BJ (cell line): ENCODE measurements at places on chromosomes 5 and 9.

DNA sequence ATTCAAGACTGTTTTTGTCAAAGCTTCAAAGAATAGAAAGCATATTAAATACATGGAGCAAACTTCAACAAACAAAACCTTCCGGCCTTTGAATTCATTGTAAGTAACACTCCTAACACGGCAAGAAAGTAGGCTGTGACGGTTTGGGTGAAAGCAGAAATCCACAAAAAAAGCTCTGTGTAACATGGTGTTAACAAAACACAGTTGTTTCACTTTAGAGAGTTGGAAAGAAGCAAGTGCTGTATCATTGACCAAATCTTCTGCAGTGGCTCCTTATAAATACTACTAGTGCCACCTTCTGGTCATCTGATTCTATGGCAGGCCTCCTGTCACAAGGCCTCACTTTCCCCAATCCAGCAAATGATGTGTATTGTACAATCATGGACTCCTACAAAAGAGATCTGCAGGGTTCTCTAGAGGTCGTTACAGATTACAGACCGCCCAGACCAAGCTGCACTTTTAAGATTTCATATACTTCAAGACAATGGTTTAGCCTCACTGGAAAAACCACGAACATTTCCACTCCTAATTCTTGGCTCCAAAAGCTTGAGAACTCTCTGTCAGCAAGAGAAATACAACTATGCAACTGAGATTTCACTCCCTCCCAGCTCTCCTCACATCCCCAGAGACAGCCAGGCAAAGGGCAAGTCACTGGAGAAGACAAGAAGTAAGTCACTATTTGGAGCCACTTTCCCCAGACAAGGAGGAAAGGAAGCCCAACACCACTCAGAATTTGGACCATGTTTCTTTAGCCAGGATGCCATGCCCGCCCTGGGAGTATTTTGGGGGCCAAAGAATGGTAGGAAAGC lies 196.2 kb downstream of the DTWD2 start:
- DNase-seq = peak; percentile 24

- no peak for DNase-seq
Observed at GRCh38 chr9:30524311-30524710, 1860.1 kb upstream of the ACO1 start.

GRCh38 chr9:35172878-35173277 lies 11.1 kb downstream of the UNC13B start:
- DNase-seq = no peak

GRCh38 chr9:118273048-118273447 lies 568.8 kb downstream of the TLR4 start:
- DNase-seq = no peak

DNA sequence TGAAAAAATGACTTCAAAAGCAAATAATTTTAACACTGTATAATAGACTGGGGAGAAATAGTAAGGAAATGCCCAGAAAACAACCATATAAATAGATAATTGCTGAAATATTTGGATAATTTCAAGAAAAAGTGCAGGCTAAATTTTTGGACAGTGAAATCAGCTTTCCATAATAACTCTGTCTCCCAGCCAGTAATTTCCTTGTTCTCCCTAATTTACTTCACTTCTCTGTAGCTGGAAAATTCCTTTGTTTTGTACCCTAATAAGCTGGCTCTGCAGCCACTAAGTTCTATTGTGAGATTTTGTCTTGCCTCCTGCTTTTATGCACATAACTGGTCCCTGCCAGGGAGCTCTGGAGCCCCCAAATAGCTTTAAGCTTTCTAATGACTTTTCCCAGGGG lies 27.7 kb downstream of the PRDM6 start:
- no peak for DNase-seq

DNA sequence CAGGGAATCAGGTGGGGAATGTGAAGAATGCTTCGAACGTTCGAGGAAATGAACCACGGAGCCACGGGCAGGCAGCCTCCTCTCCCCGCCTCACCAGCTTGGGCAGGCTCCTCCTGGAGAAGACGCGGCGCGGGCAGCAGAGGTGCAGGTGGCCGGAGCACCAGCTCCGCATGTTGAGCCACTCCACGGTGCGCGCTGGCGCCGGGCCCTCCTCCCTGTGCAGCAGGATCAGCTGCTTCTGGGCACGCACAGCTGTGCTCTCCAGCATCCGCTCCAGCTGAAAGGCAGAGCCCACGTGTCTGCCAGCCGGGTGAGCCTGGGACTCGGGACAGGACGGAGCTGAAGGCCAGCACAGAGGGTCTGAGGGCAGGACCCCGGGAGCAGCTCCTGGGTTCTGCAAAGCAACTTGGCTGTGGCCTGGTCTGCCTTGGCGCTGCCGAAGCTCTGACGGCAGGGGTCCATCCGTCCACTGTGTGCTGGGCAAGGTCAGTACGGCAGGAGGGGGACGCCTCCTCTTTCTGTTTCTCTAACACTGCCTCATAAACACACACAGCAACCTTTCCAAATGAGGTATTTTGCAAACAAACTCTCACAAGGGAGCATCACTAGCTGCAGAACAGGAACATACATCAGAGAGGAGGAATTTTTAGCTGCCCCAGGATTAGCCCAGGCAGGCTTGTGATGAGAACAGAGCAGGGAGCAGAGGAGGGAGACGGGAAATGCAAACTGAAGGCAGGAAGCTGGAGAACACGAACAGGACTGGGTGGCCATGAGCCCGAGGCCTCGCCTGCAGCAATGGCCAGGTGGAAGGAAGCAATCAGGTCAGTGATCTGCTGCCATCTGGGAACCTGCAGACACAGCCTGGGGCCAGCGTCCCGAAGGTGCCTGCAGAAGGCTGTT lies 20.1 kb upstream of the NSMF start:
- no peak for DNase-seq

GRCh38 chr5:65034029-65034812 lies 265.5 kb downstream of the CWC27 start:
- DNase-seq = no peak

- no peak for DNase-seq
Observed at GRCh38 chr9:125141251-125141650, 2.1 kb downstream of the SCAI start.

- no peak for DNase-seq
Observed at GRCh38 chr5:59760785-59761348, 132.7 kb downstream of the PDE4D start.

DNA sequence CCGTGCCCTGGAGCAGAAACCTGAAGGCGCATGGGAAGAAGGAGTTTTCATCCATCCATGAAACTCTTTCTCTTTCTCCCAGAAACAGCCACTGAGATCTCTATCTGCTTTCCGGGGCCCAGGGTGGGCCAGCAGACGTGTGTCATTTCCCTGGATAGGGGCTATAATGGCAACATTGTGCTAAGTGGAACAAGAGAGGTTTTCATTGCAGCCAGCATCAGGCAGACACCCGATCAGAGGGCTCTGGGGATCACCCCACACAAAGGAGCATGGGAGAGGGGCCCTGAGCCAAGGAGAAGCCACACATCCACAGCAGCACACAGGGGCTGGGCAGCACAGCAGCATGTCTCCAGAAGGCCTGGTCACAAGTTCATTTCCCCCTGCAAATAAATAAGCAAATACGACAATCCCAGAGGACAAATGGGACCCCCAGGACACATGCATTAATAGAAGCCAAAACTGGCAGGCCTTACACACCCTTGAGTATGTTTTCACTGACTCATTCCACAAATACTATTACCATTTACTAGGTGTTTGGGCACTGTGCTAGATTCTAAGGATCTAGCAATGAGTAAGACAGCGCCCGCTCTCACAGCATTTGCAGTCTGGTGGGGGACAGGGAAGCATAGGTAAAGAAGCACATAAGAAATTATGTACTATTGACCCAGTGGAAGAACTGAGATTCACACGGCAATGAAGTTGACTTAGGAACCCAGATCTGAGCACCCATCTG lies 4.3 kb upstream of the AFAP1L1 start:
- DNase-seq = no peak

DNA sequence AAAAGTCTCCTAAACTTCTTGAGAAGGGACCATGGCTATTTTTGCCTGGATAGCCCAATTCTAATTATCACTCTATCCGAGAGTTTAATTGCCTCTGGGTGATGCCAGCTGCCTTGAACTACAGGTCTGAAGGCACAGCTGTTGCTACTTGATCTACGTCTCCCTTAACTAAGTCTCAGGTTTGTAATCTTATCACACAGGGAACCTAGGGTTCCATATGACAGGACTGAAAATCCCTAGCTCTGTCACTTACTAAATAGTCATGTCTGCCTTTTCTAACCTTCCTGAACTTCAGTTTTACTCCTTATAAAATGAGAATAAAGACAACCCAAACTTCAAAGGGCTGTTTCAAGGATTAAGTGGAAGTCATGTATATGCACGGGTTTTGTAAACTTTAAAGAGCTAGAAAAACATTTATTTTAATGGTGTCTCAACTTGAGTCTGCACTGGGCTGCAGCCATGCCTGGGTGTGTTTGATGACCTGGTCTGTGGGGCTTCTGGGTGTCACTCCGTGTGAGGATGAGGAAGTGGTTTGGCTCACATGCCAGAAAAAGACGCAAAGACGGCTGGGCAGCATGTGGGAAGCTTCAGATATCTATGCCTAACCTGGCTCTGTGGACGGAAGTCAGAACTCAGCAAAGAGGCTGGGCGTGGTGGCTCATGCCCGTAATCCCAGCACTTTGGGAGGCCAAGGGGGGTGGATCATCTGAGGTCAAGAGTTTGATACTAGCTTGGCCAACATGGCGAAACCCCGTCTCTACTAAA lies 129.3 kb upstream of the SLC44A1 start:
- peak; percentile 21 for DNase-seq

GRCh38 chr5:68170826-68171558 lies 44.6 kb upstream of the PIK3R1 start:
- peak; percentile 2 for DNase-seq

GRCh38 chr5:113084402-113085083 lies 107.9 kb downstream of the DCP2 start:
- DNase-seq = no peak

- DNase-seq = peak; percentile 9
Observed at GRCh38 chr9:79264511-79265355, 307.0 kb upstream of the TLE4 start.
